ENCODE measurements at places on chromosomes 11 and 22.

- DNase-seq, result no peak
Observed at GRCh38 chr11:110857892-110858546, 145.8 kb upstream of the ARHGAP20 start.

DNA sequence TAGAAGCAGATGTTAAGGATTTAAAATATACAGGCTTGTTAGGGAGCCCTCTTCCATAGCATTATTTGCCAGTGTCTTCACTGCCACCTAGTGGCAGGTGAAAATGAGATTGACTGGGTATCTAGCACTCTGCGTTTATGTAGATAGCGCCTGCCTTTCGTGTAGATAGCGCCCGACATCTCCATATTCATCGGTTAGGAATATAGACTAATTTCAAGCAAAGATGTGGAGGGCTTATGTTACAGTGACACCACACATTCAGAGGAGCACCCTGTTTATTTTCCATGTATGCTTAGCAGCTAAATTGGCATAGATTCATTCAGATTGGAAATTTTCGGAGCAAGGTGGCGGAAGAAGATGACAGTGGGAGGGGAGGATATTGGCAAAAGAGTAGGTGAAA is 72.0 kb downstream of the SLC5A12 start:
- peak; percentile 19 for DNase-seq

- no peak for DNase-seq
Observed at GRCh38 chr22:26168939-26169314, 335 bp upstream of the SEZ6L start.

- no peak for DNase-seq
Observed at GRCh38 chr11:128158860-128159259, 428.5 kb downstream of the ETS1 start.

DNA sequence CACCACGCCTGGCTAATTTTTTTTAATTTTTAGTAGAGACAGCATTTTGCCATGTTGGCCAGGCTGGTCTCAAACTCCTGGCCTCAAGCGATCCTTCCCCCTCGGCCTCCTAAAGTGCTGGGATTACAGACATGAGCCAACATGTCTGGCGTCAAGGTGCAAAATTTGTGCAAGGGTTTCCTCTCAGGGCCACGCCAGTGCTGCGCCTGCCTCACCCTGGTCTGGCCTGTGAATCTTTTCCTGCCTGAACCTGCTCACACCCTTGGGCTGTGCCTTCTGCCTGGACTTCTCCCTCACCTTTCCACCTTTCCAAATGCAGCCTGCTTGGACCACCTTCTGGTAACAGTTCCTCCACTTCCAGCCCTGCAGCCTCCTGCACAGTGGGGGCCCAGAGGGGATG is 43.4 kb downstream of the MCM5 start:
- no peak for DNase-seq

DNA sequence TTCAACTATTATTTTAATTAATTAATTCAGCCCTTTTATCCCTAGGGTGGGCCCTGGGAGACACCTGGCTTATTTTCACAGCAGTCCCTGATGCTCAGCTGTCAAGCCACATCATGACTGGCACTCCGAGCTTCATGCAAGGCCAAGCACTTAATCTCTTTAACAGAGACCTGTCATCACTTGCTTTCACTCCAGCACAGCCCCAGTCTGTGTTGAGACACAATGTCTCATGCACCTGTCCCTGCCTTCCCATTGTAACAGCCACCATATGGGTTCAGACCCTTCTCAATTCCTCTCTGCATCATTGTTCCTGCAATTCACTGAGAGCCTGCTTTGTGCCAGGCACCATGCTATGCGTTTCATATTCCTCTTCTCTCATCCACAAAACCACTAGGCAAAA is 222.2 kb upstream of the TENM4 start:
- DNase-seq, result no peak
